ENCODE measurements at places on chromosomes 2 and 18. TPM values are rescaled to one million over a fixed set of nuclear protein-coding genes. Genes with fewer than 3 reads are reported as not detected.

DNA sequence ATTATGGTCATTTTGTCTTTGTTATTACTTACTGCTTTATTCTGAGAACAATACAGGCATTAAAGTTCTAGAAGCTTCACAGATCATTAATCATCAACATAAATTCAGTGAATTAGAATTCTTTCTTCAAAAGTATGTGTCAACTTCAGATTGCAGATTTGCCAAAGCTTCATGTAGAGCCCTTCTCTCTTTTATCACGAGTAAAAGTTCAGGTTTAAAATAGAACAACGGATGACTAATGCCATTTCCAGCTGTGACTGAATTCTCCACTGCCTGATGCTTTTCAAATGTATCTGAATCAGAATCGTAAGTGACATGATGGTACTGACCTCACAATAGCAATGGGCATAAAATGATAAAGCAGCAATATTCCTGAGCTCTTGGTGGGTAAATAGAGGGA, 116.0 kb downstream of the ABCA12 start:
- DNase-seq, result no peak
- no peaks in the 10 kb centered on the region for H3K36me3 ChIP-seq

DNA sequence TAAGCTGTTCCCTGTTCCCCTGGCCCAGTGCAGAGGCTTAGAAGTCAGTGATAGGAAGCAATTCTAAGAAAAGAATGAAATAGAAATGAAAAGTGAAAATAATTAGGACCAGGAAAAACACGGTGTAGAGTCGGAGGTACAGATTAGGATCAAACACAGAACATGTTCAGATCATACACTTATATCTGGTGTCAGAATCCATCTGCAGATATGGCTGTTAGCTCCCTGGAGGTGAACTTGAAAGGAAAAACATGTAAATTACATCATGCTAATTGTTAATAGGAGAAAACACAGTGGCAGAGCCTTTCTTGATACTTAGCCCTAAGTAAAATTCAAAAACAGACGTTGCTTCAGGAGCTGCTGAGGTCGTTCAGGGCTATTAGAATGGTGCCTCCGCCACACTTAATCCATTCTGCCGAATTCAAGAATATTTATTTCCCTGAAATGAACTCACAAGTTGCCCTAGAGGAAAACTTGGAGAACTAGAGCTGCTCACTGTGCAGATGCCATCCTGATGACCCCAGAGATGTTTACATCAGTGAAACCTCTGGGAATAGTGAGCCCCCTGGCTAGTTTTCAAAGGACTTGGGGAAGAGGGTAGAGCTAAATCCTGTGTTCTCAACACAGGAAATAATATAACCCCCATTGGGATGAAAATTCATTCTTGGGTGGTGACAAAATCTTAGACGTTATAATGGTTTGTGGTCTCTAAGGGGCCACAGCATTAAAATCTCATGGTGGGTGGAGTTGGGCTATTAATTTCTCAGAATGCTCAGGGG, 27.5 kb downstream of the LPIN1 start:
- H3K4me3 ChIP-seq, result no peak overlapping the region
- H3K36me3 ChIP-seq, result peaks cover 3% of the 10 kb centered on the region
- H3K4me1 ChIP-seq, result peaks cover 28% of the 10 kb centered on the region
- no peak overlapping the region for H3K27ac ChIP-seq
- DNase-seq, result peak; percentile 18

DNA sequence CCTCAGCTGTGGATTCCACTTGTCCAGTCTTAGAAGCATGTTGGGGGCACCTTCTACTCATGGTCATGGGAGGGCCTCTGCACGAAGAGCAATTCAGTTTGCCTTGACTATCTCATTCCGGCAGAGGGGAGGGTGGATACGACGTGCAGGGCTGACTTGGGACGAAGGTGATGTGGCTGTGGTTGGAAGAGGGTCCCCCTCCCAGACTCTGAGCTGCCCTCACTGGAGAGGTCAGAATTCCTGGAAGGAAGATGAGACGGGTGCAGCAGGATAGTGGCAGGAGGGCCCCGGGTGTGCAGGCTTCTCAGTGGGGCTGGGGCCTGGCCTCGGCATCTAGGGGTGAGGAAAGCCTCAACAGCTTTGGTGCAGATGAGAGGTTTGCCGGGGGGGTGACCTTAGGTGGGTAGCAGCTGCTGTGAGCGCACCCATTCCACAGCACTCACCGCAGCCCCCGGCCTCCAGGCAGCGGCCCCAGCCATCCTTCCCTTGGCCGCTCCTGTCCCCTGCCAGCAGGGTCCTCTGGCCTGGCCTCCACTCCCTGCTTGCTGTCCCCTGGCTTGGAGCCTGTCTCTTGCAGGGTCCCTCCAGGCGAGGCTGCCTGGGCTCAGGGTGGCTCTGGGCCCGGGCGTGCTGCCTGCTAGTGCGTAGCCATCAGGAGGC, 3.2 kb downstream of the RNPEPL1 start:
- peaks cover 41% of the 10 kb centered on the region for H3K36me3 ChIP-seq
- H3K4me3 ChIP-seq, result no peak overlapping the region
- H3K27me3 ChIP-seq, result no peaks in the 10 kb centered on the region
- H3K27ac ChIP-seq, result no peak overlapping the region

DNA sequence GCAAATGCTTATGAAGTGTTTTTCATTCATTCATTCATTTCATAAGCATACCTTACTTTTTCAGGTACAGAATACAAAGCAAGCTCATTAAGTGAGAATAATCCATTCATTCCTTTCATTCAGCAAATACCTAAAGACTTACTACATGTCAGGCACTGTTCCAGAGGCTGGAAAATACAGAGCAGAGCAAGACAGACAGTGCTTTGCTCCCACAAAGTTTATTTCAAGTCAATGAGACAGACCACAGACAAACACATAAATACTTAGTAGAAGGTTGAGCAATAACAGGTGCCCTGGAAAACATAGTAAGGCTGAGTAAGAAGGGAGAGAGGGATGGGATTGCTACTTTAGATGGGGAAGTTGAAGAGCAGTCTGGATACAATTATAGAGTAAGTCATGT, 309.8 kb downstream of the C1D start:
- H3K4me3 ChIP-seq, result no peak overlapping the region
- DNase-seq, result no peak
- H3K36me3 ChIP-seq, result no peaks in the 10 kb centered on the region

DNA sequence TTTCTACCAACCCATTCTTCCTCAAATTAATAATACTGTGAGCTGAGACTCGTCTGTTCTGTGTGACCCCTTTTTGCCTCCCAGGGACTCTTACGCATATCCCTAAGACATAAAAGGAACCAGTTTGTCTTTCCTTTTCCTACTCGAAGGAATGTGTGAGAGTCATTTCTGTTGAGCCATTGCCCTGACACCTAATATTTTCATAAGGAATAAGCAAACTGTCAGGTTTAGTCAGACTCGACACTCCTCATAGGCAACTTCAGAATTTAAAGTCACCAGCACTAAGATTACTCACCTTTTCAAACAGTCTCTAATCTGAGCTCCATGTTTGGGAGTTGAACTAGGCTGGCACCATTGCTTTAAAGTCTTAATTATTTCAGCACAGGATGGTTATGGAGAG, 305.5 kb downstream of the IKZF2 start:
- H3K4me1 ChIP-seq, result no peaks in the 10 kb centered on the region
- no peak for DNase-seq
- no peaks in the 10 kb centered on the region for H3K36me3 ChIP-seq
- no peak overlapping the region for H3K4me3 ChIP-seq
- no peak overlapping the region for H3K27ac ChIP-seq
- H3K27me3 ChIP-seq, result no peaks in the 10 kb centered on the region

DNA sequence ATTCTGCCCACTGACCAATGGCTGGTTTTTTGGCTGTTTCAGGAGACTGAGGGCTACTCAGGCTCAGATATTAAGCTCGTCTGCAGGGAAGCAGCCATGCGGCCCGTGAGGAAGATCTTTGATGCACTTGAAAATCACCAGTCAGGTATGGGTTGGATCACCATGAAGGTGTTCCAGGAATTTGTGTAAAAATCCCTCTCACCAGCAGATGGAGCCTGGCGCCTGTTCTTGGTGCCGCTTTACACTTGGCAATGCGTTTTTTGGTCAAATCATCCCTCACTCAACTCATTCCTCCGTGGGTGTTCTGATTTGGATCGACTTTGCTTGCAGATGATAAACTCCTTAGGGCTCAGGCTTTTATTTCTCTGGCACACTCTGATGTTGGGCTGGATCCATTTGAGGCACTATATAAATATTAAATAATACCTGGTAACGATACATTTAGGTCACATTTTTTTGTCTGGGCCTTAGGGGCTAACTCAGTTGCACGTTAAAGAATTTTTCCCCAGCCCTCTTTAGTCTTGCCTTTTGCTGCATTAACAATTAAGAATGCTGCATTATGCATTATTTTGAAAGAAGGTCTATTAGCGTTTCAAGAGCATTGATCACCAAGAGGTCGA, 50.0 kb downstream of the HDHD2 start:
- H3K27me3 ChIP-seq, result no peaks in the 10 kb centered on the region
- H3K27ac ChIP-seq, result no peak overlapping the region
- no peaks in the 10 kb centered on the region for H3K36me3 ChIP-seq
- peak; percentile 63 for DNase-seq
- no peaks in the 10 kb centered on the region for H3K4me1 ChIP-seq
- H3K4me3 ChIP-seq, result no peak overlapping the region

GRCh38 chr18:22387787-22388186, 29.9 kb downstream of the CTAGE1 start:
- peaks cover 8% of the 10 kb centered on the region for H3K4me1 ChIP-seq
- H3K36me3 ChIP-seq, result no peaks in the 10 kb centered on the region
- no peak for DNase-seq
- no peaks in the 10 kb centered on the region for H3K27me3 ChIP-seq
- no peak overlapping the region for H3K27ac ChIP-seq

DNA sequence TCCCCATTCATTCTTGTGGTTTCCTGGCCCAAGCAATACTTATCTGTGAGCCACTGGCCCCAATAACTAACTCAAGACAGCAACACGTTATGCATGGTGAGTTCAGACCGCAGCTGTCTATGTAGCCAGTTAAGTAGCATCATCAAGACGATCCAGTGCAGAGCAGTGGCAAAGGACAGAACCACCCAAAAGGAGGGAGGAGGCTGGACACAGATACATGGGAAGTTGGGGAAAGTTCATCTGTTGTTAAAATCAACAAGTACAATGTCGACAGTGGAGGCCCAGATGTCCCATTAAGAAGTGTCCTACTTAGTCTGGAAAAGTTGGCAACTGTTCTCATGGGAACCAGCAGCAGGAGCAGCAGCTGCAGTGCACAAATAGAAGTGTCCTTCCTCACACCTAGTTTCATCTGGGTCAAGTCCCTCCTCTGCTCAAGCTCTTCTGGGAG, 106.9 kb upstream of the THOC1 start:
- peaks cover 78% of the 10 kb centered on the region for H3K4me1 ChIP-seq
- H3K27ac ChIP-seq, result peak overlapping the region; percentile 65
- H3K27me3 ChIP-seq, result no peaks in the 10 kb centered on the region
- no peak overlapping the region for H3K4me3 ChIP-seq
- H3K36me3 ChIP-seq, result no peaks in the 10 kb centered on the region

GRCh38 chr18:25832001-25832604, 258.3 kb downstream of the SS18 start:
- H3K36me3 ChIP-seq, result no peaks in the 10 kb centered on the region
- no peak overlapping the region for H3K27ac ChIP-seq
- H3K27me3 ChIP-seq, result no peaks in the 10 kb centered on the region
- H3K4me3 ChIP-seq, result no peak overlapping the region
- peaks cover 14% of the 10 kb centered on the region for H3K4me1 ChIP-seq

DNA sequence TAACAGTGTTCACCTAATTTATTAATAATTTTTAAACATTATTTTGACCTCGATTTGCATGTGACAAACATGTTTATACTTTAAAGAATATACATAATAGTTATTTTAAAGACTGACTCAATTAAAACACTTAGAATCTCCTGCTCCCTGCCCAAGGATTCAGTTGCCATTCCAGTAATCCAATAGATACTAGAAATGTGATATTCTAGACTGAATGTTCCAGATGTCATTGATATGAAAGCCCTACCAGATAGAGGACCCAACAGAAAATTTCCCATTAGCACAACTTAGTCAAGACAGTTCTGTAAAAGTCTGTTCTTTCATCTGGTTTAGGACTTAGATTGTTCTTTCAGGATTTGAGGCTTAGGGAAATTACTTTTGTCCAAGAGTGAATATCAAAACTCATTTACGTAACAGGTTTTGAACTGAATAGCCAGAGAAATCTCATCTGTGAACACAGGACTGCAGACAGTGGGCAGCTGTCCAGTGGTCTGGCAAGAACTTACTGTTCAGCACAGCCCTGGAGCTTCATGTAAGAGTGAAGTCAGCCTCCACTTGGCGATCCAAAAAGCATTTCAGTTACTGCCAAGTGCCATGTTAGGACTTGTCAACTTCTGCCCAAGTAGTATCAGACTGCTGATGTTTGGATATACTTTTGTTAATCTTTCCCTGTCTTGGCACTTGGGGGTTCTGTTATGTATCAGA, 77.5 kb downstream of the OSBPL6 start:
- no peaks in the 10 kb centered on the region for H3K27me3 ChIP-seq
- no peaks in the 10 kb centered on the region for H3K36me3 ChIP-seq
- DNase-seq, result peak; percentile 92
- H3K27ac ChIP-seq, result peak overlapping the region; percentile 13
- H3K4me3 ChIP-seq, result no peak overlapping the region

The BZW1 gene
- 158 TPM for polyA plus RNA-seq

The CCDC150 gene
- 2.0 TPM for polyA plus RNA-seq

The PROKR1 gene
- polyA plus RNA-seq, result 0.20 TPM
